NCI-H2227 treated with DMSO at 0.1 percent for 48 hours (cell line): ENCODE measurements at places on chromosomes 5 and 9.

DNA sequence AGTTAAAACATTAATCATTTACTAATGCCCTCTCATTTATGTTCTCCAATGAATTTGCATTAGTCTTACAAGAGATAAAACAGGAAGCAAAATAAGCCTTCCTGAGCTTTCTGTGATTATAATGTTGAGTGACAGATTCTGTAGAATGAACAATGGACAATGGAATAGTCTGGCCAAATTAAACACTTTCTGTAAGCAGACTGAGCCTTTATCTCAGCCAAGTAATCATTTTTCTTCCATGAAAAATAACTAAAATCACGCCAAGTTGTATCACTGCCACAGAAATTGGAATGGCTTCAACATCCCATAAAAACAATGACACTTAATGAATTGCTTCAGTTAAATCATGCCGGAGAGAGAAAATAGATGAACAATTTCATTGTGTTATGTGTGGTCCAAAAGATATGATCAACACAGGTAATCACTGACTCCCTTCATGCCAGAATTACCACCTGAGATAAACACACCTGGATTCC is 63.0 kb downstream of the TSSK1B start:
- no peak for DNase-seq

GRCh38 chr5:132501961-132502931 is 11.7 kb upstream of the IRF1 start:
- no peak for DNase-seq

DNA sequence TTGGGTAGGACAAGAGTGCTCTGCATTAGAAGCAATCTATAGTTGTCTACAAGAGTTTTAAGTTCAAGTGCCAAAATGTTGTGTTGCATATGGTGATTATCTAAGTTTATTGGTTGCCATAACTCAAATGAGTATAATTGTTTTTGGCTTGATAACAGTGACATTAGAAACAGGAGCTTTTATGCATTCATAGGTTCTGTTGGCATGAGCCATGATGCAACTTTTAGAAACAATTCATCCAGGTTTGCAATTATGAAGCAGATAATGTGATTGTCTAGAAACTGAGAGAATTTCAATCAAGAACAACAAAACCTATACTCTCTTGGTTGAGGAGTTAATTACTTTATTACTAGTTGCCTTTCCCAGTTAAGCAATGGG is 137.0 kb downstream of the PBX3 start:
- no peak for DNase-seq

- DNase-seq = no peak
Observed at GRCh38 chr9:76526026-76526425, 67.0 kb downstream of the GCNT1 start.

DNA sequence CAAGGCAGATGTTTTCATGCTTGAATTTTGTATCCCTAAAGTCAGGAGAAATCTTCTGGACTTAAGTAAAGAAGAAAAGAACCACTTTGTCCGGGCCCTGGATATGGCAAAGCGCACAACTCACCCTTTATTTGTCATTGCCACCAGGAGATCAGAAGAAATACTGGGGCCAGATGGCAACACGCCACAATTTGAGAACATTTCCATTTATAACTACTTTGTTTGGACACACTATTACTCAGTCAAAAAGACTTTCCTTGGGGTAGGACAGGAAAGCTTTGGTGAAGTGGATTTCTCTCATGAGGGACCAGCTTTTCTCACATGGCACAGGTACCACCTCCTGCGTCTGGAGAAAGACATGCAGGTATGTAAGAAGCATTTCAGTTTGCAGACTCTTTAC is 2.3 kb downstream of the TYRP1 start:
- no peak for DNase-seq

DNA sequence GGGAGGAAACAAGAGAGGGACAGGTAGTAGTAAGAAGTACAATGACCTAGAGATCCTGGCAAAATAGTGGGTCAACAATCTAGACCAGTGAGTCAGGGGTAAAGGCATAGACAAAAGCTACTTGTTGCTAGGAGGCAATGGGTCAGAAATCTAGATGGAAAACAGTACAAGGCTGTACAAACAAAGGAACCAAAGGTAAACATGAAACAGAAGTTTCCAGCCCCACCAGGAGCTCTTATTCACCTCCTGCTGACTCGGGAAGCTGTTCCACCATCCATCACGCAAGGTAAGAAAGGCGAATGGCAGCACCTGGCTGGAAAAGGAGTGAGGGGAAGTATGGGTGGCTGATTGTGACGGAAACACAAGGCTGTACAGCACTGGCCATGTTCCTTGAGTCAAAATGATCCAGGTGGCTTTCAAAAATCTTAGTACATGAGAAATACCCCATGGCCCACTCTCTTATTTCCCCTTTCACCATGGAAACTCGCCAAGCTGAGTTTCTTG is 70.5 kb upstream of the RAI14 start:
- no peak for DNase-seq

GRCh38 chr9:16869882-16870595 is 431 bp downstream of the BNC2 start:
- DNase-seq = no peak

- DNase-seq = no peak
Observed at GRCh38 chr5:92775711-92776615, 805.1 kb downstream of the NR2F1-AS1 start.

DNA sequence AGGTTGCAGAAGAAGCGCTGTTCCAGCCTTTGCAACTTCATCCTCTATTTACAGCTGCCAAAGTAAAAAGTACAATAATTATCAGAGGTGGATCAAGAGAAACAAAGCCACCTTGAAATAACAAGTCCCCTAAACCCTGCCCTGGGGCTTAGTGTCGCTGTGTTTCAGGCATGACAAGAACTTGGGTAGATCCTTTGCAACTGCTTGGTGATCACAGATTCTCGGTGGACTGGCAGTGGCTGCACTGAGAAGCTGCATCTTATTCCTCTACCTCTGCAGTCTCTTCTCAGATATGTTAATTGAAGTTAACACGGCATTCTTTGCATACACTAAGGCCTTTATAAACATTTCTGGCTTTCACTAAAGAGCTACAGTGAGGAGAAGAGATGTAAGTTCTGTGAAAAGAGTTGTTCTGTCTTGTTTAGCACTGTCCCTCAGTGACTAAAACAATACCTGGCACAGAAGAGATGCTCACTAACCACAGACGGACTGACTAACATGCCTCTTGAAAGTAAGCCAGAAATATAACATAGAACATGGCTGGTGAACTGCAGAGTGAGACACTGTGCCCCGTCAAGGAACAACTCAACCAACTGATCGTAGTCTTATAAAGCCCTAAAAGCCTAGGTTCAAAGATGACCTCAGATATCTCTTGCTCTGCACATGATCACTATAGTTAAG is 144.2 kb downstream of the MLLT3 start:
- no peak for DNase-seq

DNA sequence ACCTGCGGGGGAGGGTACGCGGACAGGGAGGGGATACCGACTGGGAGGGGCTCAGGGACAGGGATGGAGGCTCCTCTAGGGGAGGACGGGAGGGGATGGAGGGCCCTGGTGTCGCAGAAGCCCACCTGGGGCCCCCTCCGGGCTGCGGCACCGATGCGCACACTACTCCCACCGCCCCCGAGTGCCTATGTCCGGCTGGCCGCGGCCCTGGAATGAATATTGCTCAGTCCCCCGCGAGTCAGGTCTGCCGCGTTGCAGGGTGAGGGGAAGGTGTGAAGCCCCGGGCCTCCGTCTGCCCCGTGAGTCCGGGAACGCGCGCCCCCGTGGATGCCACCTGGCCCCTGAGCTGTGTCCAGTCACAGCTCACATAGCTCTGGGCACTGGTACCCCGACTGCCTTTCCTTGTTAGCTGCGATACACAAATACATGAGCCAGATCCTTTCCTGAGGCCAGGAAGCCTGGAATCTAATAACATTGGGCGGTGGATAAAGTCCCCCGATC is 44.5 kb upstream of the PRSS3 start:
- DNase-seq = no peak

DNA sequence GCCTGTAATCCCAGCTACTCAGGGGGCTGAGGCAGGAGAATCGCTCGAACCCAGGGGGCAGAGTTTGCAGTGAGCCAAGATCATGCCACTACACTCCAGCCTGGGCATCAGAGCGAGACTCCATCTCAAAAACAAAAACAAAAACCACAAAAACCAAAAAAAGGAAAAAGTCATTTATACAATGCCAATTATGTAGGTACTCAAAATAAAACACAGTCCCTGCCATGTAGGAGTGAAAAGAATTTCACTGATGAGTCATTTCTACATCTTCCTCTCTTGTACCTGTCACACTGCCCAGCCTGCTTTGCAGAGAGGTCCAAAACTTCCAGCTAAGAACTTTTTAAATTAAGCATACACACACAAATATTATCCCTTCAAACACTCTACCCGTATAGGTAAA is 215.8 kb downstream of the EPB41L4A start:
- no peak for DNase-seq

DNA sequence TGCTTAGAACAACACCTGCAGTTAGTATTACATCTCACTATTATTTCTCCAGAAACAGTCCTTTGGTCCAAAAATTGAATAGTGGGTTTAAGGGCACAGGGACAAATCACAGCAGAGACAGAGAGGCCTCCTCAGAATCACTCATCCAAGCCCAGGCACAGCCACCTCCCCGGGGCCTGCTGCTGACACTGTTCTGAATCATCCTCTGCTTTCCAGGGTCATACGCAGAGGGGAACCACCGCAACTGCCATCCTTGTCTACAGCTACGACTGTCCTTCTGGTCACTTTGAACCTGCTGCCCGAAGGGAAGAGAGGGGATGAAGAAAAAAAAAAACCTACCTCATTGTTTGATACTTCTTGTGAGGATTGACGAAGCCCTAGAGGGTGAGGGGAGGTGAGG is 35.3 kb upstream of the MAN2A1 start:
- no peak for DNase-seq

- DNase-seq = no peak
Observed at GRCh38 chr5:130032807-130033206, 128.5 kb downstream of the CHSY3 start.

- no peak for DNase-seq
Observed at GRCh38 chr5:76999451-76999850, 30.8 kb upstream of the AGGF1 start.

DNA sequence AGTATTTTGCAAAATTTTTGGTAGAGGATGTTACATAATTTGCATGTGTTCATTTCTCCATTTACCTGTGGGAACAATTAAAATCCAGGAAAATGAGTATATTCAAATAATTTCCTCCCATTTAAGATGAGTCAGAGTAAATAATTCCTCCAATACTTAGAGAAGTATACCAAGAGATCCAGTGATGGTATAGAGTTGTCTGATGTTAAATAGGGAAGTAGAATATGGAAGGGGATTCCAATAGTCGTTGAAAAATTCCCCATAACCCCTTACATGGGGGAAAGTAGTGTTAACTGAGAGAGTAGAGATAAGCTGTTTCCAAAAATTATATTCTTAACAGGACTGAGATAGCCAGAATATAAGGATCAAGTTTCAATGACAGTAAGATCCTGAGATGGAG is 15.7 kb downstream of the CD274 start:
- no peak for DNase-seq

- DNase-seq = no peak
Observed at GRCh38 chr5:132411304-132412013, 41.9 kb downstream of the SLC22A5 start.

DNA sequence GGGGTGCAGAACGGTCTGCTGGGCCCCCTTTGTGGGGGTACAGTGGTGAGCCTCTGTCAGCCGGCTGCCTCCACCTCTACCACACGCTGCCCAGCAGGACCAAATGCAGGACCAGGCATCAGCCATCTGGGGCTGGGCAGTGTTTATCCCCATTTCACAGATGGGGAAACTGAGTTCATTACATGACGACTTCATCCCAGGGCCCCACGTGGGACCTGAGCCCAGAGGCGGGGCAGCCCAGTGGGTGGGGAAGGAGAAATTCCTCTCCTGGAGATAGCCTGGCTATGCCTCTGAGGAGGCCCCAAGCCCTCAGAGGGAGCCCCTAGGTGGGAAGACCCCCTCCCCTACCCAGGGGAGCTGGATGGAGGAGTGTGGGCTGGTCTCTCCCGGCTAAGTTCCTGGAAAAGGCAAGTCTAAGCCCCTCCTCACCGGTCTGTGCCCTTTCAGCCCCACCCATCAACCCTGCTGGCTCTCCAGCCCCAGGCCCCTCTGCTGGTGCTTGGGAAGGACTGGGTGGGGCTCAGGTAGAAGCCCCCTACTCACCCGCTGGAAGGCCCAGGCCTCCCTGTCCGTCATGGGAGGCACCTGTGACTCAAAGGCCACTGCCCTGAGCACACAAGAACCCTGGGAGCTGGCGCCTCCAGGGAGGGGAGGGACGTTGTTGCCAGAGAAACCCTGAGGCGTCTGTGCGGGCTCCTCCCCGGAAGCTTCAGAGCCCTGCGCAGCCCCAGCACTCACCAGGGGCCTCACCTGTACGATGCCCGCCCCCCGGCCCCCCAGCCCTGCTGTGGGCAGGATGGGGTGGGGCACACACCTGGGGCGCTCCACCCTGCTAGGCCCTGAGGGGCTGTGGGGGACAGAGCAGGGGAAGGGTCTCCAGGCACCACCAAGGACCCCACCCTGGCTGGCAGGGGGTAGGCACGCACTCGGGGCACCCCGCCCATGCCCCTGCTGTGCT is 7.4 kb upstream of the CCDC187 start:
- DNase-seq = no peak

DNA sequence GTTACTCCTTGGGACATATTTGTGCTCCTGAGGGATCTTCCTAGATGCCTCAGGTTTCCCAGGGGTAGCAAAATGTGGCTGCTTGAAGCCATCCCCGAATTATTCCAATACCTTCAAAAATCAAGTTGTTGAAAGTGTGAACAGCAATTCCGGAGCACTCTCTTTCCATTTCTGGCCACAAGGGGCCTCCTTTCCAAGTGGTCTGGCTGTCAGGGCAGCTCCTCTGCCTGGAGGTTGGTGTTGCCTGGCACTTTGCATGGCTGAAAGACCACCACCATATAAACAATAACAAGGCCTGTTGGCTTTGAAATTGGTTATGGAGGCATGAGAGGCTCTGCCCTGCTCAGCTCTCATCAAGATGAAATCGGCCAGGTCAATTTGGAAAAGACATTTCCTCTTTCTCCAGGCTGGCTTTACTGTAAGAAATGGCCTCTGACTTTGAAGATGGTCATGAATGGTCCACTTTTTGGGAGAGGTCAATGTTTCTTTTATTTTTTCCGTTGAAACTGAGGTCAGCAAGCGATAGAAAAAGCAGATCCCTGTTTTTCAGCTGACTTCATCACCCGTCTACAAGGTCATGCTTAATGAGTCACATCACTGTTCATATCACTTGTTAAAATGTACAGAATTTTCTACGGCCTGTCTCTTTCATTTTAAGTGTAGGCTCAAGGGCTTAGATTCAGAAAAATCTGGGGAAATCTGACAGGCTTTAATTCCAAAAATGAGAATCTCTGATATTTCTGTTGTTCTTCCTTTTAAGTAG is 481.1 kb upstream of the ZNF608 start:
- DNase-seq = peak; percentile 8

DNA sequence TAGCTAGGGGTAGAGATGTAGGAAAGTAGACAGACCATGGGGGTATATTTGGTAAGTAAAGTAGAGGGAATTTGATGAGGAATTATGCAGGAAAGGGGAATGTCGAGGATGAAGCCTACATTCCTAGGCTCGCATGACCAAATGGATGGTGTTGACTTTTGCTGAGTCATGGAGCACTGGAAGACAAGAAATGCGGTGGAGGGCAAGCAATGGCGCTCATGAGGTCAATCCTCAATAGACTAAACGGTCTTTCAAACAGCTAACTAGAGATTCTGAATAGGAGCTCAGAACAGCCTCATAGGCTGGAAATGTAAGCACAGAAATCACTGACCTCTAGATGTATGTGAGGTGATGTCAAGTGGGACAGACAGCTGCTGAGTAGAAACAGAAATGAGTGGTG is 50.7 kb upstream of the FST start:
- DNase-seq = no peak
